ENCODE measurements at places on chromosomes 2 and 18. TPM values are rescaled to one million over a fixed set of nuclear protein-coding genes. Genes with fewer than 3 reads are reported as not detected.

ABCG5 gene
- not detected for total RNA-seq

CXCR2 gene
- total RNA-seq = 0.09 TPM

CCBE1 gene
- total RNA-seq = 1.8 TPM

MALL gene
- not detected for total RNA-seq

SYT4 gene
- total RNA-seq = 0.07 TPM

EVX2 gene
- 0.11 TPM for total RNA-seq

PID1 gene
- total RNA-seq = 0.42 TPM

All from cardiac muscle cell (in vitro differentiated cells and primary cell).